ENCODE measurements at places on chromosomes 12 and 14. TPM values are rescaled to one million over a fixed set of nuclear protein-coding genes. Genes with fewer than 3 reads are reported as not detected.

NKX2-8 gene
- not detected for total RNA-seq

HECTD4 gene
- total RNA-seq = 16.0 TPM

OAS1 gene
- total RNA-seq = not detected

PYM1 gene
- total RNA-seq = 55.3 TPM

BCL11B gene
- 1.7 TPM for total RNA-seq

LBHD2 gene
- total RNA-seq = not detected

REM2 gene
- total RNA-seq = 1.6 TPM

TIGAR gene
- total RNA-seq = 3.2 TPM

TAC3 gene
- total RNA-seq = 1.4 TPM

ALDH2 gene
- total RNA-seq = 130 TPM

CCDC60 gene
- 15.7 TPM for total RNA-seq

GCH1 gene
- 3.5 TPM for total RNA-seq

CACNA2D4 gene
- total RNA-seq = 0.70 TPM

DHRS4L2 gene
- 17.0 TPM for total RNA-seq

DNA sequence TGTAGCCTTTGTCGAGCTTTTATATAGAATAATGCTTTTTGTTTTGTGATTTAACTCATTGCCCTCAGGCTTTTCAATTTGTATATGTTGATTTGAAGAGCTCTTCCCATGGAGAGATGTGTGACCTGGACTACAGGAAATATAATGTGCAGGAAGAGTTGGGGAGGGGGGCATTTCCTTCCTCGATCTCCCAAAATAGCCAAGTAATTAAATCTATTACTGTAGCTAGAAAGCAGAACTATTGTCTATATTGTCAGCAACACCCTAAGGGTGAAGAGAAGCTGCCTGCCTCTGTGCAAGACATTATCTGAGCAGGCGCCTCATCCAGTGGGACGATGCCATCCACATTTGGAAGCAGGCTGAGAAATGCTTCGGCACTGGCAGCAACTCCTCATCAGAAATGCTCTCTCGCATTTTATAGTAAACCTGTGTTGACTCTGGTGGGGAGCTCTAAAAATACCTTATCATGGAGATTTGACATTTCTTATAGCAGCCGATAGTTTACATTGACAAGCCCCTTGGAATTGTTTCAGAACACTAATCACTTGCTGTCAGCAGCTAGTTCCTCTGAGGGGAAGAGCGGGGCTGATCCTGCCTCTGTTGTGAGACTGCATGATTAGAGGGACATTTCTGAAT is 392.5 kb upstream of the RGS6 start:
- peak; percentile 84 for DNase-seq

GRCh38 chr12:116066381-116067230 is 210.9 kb downstream of the MED13L start:
- peak; percentile 61 for DNase-seq

- no peak for DNase-seq
Measured at GRCh38 chr12:9404469-9405260, 196.5 kb upstream of the PZP start.

DNA sequence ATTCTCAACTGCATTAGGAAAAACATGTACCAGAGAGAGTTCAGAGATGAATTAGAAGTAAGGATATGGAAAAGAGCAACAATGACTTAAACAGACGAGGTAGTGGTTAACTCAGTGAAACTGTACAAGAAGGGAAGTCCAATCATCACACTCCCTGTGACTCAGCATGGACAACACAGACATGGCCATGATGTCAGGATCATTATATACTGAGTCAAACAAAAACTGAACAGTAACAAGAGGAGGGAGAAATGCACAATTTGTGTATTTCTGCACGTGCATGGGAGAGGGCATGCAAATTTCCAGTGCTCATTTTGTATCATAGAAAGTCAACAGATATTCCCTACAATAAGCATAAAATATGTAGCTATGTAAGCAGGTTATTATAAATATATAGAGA is 1037.8 kb downstream of the BCL11B start:
- DNase-seq = no peak

DNA sequence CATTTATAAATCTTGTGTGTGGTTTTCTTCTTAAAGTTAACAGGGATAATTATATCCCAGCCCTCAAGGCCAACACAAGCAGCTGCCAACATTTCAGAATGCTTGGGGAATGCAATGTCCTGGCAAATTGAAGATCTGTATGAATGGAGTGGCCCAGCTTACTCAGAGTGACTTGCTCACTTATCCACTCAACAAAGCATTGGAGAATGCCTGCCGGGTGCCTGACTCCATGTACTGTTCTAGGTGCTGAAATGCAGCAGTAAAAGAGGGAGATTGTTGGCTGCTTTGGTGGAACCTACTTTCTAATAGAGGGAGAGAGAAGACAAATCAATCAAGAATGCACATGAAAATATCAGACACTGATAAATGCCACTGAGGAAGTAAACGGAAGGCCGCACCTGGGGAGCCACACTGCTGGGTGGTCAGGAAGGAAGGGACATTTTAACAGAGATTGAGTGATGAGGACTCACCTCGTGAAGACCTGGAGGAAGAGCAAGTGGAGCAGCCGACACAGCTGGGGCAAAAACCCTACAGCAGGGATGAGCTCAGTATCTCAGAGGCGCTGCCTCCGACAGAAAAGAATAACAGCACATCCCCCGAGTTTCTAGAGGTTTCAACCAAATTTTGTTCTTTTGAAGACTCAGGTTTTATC is 61.2 kb upstream of the VASH1 start:
- DNase-seq = no peak

DNA sequence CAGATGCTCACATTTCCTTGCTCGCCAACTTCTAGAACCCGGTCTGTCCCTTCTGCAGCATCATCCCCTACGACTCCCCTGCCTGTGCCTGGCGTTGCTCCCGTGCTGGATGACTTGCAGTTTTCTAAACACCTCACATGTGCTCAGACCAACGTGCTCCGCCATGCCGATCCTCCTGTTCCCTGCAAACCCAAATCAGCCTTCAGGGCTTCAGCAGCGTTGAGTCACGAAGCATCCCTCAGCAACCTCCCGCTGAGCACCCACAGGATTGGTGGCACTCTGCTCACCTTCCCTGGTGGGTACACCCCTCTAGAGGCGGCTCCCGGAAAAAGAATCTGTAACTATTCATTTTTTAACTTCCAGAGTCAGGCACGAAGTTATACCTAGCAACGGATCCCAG is 2.8 kb upstream of the PIWIL1 start:
- DNase-seq = no peak

- peak; percentile 49 for DNase-seq
Measured at GRCh38 chr12:119659289-119659897, 8.5 kb upstream of the PRKAB1 start.

DNA sequence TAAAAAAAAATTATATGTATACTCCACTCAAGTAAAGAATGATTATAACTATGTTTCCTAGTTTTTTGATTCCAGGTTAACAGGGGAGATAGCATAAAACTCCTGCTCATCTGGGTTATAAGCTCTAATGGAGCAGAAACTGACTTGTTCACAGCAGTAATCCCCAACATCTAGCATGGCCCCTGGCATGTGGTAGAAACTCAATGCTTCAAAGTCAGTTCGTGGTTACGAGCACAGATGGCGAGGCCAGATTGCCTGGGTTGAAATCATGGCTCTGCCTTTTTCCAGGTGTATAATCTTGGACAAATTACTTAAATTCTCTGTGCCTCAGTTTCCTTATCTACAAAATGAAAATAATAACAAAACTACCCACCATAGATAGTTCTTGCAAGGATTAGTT is 183.8 kb downstream of the TTC7B start:
- no peak for DNase-seq

DNA sequence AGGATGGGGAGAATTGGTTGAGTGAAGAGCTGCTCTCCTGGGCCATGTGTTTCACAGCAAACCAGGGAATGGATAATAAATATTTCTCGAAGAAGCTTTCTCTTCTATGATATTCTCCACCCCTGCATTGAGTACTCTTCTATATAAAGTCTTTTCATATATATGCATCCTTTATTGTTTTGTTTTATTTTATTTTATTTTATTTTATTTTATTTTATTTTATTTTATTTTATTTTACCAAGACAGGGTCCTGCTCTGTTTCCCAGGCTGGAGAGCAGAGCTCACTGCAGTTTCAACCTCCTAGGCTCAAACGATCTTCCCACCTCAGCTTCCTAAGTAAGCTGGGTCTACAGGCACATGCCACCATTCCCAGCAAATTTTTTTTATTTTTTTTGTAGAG is 85.8 kb downstream of the SCN8A start:
- DNase-seq = no peak

DNA sequence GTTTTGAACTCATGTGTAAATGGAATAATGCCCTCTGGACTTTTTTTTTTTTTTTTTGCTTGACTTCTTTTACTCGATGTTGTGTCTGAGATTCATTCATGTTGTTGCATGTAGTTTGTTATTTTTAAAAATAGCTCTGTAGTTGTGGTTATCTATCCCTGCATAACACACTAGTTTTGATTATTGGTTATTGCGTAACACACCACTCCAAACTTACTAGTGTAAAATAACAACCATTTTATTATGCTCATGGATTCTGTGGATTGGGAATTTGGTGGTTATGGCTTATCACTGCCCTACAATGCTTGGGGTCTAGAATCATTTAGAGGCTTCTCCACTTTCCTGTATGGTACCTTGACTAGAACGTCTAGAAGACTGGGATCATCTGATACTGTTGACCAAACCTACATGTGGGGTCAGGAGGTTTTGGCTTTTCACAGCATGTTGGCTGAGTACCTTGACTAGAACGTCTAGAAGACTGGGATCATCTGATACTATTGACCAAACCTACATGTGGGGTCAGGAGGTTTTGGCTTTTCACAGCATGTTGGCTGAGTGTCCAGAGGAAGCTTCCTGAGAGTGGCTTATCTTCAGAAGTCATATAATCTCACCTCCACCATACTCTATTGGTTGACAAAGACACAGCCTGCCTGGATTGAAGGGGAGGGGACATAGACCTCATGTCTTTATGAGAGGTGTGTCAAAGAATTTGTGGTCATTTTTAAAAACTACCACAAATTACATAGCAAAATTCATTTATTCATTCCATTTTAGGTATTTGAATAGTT is 11.6 kb downstream of the VRK1 start:
- DNase-seq = no peak

- DNase-seq = no peak
Measured at GRCh38 chr12:60230056-60230455, 634.2 kb downstream of the SLC16A7 start.

DNA sequence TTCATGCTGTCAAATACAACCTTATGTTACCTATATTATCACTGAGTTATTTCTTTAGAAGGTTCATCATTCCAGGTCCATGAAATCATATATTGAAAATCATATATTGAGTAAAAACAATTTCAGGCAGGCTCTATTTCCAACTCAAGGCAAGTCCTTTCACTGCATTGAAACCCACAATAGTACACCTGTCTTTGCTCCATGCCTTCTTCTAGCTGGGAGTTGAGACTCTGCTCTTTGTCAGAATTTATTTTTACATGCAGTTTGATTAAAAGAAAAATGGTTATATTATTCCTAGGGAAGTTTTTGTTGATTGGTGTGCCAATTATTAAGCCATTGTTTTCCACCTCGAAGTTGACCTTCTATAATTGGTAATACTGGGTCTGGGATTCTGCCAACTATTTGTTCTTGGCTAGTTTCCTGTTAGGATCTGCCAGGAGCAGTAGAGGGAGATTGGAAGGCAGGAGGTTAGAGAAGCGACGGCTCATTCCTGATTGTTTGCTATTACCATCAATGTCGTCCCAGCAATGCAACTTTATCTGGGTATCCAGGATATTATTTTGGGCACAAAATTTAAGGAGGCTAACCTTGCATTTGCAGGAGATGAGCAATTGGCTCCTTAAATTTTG is 79.5 kb upstream of the MIS18BP1 start:
- no peak for DNase-seq

DNA sequence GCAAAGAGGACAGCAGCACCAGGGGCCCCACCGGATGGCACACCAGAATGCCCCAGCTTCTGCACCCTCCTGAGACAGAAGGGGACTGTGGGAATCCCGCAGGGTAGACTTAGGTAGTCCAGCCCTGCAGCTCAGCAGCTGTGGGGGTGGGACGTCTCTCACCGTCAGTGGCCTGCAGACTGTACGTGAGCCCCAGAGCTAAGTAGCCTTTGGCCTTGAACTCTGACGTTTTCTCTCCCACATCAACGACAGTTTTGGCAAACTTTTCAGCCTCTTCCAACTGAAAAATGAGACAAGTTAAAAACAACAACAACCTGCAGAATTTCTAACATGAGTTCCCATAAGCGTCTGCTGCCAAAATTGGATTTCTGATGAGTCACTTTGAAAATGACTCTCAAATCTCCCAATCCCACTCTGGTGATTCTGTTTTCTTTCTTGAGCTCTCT is 161.4 kb downstream of the TTC7B start:
- DNase-seq = peak; percentile 42

- DNase-seq = peak; percentile 64
Measured at GRCh38 chr12:19507823-19508222, 68.5 kb downstream of the AEBP2 start.

DNA sequence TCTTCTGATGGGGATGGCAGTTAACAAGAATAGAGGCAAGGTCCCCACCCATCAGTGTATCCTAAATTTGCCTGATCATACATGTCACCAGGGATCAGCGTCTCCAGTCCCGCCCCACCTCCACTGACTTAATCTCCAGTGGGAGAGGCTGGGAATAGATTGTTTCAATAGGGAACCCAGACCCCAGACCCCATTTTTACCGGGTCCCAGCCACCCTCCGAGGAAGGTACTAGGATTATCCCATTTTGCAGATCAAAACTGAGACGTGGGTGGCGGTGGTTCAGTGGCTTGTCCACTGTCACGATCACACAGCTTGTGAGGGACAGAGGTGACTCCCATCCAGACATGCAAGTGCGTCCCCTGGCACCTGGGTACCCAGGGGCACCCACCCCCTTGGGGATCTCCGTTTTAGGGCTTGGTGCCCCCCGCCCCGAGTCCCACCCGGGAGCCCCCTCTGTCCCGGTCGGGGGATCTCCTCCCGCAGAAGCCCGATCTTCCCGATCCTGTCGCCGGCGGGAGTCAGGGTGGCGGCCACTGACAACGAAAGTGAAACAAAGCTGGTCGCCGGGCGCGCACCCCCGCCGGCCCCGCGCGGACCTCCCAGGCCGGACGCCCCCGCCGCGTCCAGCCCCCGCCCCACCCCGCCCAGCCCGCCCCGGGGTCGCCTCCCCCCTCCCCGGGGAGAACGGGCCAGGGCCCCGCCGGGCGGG is 523 bp downstream of the WSB2 start:
- no peak for DNase-seq

- DNase-seq = no peak
Measured at GRCh38 chr12:11808931-11809330, 159.5 kb downstream of the ETV6 start.
